Suppressor macrophage (primary cell): ENCODE measurements at places on chromosomes 7 and 10.

GRCh38 chr10:62691336-62691735 lies 113.2 kb upstream of the ADO start:
- peak; percentile 39 for DNase-seq

DNA sequence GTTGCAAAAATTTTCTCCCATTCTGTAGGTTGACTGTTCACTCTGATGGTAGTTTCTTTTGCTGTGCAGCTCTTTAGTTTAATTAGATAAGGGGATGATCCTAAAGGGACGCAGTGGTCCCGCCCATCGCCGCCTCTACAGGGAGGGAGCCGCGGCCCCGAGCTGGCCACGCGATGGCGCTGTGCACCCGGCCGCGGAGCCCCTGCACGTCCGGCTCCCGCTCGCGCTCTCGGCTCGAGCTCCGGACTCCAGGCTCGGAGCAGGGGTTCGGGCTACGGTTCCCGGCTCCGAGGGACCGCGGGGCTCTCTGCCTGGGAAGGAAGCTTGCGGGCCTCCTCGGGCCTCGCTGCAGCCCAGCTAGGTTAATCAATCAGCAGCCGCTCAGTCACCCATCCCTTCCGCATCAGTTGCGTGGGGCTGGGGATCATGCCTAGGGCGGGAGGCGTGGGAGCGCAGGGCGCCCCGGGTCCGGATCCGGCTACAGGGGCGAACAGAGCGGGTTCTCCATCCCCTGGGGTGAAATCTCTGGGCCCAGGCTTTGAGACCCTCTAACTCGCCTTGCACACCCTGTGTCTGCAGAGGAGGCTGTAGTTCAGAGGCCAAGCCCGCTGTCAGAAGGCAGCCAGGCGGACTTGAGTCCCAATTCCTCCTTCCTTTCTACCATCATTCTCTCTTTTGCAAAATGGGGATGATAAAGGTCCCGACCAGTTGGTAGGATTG lies 97.9 kb downstream of the WDR11 start:
- DNase-seq, result peak; percentile 78

DNA sequence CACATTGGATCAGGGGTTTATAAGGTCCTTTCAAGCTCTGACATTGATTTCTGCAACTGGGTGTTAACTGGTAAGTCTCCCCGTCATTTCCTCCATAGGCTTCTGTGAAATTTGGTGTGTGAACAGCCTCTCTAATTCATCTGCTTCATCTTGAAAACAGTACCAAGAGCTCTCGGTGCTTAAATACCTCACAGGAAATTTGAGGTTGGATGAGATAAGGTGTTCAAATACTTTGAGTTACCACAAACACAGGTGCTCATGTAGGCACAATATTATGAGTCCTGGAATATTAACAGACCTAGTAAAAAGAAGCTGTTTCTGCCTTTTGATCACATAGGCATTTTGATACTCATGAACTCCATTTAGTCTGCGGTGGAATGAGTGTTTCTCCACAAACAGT lies 85.2 kb downstream of the RTKN2 start:
- no peak for DNase-seq

- DNase-seq, result no peak
Measured at GRCh38 chr10:78531088-78531487, 497.4 kb downstream of the RPS24 start.

GRCh38 chr7:55992346-55992745 lies 28.0 kb downstream of the NIPSNAP2 start:
- no peak for DNase-seq

DNA sequence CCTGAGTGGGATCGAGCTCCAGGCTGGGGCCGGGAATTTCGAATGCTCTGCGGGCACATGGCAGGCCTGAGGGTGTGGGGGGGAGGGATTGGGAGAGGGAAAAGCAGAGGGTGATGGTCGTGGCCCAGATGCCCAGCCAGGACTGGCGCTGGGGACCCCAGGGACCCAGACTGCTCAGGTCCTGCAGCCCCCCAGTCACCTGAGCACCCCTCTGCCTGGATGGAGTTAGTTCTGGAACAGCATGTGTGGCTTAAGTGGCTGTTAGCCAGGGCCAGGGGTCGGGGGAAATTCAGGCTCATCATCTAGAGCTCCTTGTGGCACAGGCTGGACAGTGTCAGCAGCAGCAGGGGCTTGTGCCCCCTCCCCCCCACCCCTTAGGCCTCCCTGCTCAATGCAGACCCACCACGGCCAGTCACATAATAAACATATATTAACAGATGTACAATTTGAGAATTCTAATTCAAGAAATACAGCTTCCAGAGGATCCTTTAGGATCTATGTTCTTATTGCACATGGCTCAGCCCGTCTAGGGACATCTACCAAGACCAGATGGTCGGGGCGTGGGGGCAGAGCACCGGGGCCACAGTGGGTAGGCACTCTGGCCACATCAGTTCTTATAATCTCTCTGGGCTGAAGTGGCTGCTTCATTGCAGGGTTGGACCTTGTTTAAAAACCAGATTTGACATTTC lies 22.2 kb downstream of the DNAJB12 start:
- DNase-seq, result no peak

DNA sequence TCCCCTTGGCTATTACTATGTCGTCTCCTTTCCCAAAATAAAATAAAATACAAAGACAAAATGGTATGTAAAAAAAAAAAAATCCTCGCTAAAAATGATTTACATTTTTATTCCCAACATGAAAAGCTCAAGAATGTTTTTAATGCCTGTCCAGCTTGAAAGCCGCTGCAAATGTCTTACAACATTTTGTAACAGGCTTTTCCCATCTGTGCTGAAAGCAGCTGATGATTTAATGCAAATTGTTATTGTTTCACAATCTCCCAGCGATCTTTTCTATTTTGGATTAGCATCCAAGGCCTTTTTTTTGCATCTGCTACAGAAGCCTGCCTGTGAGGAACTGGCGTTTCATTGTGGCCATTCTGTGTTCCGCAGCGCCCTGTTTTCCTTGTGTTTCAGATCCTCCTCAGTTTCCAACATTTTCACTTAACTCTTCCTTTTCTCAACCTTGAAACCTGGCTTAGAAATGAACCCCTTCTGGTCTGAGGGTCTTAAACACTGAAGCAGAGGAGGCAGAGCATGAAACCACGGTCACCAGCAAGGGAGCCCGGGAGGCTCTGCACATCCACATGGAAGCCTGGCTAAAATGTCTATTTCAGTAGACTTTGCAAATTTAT lies 712.1 kb downstream of the PARD3 start:
- no peak for DNase-seq

GRCh38 chr10:131546086-131546810 lies 234.7 kb upstream of the TCERG1L start:
- no peak for DNase-seq

DNA sequence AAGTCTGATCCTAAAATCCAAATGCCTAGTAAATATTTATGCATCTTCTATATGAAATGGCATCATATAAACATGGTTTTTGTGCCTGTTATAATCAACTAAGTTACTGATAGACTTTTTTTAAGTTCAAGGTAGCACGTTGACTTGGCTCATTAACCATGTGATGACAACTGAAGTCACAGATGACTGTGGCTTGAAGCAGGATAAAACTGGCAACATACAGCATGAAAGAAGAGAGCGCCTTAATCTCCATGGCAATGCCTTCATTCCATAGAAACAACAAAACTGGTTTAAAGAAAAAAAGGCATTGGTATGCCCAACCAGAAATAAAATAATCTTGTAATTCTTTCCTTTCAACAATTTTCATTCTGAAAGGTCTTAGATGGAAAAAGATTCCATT lies 188.9 kb upstream of the CDK1 start:
- DNase-seq, result no peak

DNA sequence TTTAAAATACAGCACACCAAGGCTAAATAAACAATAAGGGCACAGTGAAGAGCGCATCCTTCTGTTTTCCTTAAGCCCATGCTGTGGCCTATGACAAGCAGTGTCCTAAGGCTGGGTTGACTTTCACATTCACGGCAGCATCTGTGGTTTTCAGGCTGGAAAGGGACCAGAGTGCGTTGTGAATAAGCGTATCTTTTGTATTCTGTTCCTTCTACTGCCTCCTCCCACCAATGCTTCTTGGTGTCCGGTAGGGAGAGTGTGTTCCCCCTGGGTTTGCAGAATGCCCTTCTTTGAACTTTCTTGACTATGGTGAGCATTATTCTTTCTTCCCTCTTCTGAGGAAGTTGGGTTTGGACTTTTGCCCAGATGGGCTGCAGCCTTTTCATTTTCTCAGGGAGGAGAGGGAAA lies 73.6 kb downstream of the ABCA13 start:
- DNase-seq, result peak; percentile 73

DNA sequence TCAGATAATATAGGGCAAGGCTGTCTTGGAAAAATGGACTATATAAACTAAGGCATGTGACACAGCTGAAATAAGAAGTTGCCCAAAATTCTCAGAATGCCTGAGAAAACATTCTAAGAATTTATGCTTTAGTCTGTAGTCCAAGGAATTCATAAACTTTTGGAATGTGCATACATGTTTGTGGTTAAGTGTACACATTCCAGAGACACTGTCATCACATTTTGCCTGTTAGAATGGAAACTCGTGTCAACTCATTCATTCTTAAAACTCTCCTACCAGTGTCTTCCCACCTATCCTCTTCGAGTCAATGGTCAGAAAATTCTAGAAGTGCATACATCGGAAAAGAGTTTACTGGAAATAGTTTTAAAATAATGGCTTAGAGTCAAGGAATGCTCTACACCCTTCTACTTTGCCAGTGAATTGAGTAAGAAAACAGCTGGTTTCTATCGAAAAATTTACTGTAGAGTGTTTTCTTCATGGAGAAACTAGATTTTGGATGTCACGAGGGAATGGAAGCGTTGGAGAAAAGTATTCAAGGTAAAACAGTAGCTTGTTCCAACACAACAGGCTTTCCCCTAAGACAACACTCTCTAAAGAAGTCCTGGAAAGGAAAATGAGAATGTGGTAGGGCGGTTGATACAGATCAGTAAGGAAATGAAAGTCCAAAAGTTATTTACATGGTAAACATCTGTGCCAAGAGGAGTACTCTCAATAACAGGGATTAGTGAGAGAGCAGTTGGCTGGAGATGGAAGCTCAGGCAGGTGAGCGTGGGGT lies 1177.6 kb upstream of the C7orf33 start:
- DNase-seq, result no peak

GRCh38 chr7:114934713-114935112 lies 12.8 kb downstream of the MDFIC start:
- DNase-seq, result no peak

GRCh38 chr10:16984242-16984641 lies 145.4 kb downstream of the CUBN start:
- DNase-seq, result no peak

- peak; percentile 85 for DNase-seq
Measured at GRCh38 chr7:100130608-100131453, 4.1 kb downstream of the MBLAC1 start.

DNA sequence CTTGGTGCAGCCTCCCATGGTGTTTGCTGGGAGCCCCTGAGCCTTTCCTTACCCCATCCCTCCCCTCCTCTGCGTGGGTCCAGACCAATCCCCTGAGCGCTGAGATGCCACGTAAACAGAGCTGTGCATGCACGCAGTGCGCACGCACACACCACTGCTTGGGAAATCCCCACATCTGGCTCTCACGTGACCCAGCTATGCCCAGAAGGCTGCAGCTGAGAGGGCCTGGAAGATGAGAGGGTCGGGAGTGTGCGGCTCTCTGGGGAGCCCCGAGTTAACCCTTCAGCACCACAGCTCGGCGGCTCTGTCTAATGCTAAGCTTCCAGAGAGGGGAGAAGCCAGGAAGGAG lies 177.2 kb downstream of the SH3PXD2A start:
- peak; percentile 80 for DNase-seq

- no peak for DNase-seq
Measured at GRCh38 chr7:57819491-57819981, 369.6 kb downstream of the ZNF716 start.

- peak; percentile 93 for DNase-seq
Measured at GRCh38 chr7:17408245-17408903, 109.9 kb downstream of the AHR start.

- DNase-seq, result no peak
Measured at GRCh38 chr7:82129091-82129490, 314.5 kb downstream of the CACNA2D1 start.
